ENCODE measurements at places on chromosomes 1 and 21. TPM values are rescaled to one million over a fixed set of nuclear protein-coding genes. Genes with fewer than 3 reads are reported as not detected.

GRCh38 chr1:23544444-23545389, 13.7 kb upstream of the E2F2 start:
- peak; percentile 92 for DNase-seq

DNA sequence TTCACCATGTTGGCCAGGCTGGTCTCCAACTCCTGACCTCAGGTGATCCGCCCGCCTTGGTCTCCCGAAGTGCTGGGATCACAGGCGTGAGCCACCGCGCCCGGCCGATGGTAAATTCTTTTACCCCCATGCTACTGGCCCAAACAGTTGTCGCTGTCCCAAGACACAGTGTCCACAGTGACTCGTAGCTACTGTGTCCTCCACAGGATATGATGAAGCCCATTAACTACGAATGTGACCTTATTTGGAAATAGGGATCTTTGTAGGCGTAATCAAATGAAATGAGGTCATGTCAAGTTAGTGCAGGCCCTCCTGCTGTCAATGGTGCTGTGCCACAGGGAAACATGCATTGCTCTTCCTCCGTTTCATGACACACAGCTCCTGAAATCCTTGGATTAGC, 8.5 kb downstream of the FNDC10 start:
- no peak for DNase-seq

- DNase-seq = no peak
These were observed 39.1 kb upstream of the AGL start for GRCh38 chr1:99811075-99811474.

DNA sequence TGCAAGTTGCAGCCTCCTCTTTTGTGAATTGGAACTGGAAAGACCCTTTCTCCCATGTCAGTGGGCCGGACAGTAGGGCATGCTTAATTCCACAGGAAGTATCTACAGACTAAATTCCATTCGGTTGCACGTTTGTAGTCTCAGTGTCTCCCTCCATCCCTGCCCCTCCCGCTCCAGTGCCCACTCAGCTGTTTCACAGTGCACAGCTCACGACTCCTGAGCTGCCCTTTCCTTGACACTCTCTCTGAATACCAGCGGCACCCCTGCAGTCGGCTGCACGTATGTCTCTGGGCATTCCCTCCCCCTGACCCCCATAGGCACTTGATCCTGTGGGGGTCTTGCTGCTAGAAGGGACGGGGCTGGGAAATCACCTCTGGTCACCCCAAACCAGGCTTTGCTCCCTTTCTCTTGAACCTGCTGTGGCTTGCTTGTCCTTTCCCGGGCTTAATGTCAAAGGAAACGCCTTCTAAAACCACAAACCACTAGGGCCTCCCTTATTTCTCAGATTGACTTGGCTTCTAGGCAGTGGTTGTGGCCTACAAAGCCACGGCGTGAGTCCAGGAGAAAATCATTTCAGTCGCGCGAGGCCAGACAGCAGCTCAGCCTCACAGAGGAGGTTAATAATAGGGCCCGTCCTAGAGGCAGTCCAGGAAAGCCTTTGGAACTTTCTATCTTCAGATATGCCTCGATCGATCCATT, 365.3 kb upstream of the PROX1 start:
- no peak for DNase-seq

- DNase-seq = no peak
These were observed 147.7 kb upstream of the CACNA1E start for GRCh38 chr1:181335631-181336030.

Gene PPIH
- 7.1 TPM for total RNA-seq

- no peak for DNase-seq
These were observed 46.5 kb downstream of the COQ8A start for GRCh38 chr1:226986496-226987178.
